ENCODE measurements at places on chromosomes 3 and 15.
A peak's percentile ranks its signal among the peaks of the same experiment; 100 is the strongest.

- peak; percentile 5 for DNase-seq
These were observed 900.5 kb downstream of the EPHA3 start for GRCh38 chr3:90007778-90008499.

- DNase-seq: no peak
These were observed 4.0 kb downstream of the VILL start for GRCh38 chr3:37994639-37994972.

GRCh38 chr3:63927422-63928280 lies 15.5 kb upstream of the SCAANT1 start:
- DNase-seq: no peak

DNA sequence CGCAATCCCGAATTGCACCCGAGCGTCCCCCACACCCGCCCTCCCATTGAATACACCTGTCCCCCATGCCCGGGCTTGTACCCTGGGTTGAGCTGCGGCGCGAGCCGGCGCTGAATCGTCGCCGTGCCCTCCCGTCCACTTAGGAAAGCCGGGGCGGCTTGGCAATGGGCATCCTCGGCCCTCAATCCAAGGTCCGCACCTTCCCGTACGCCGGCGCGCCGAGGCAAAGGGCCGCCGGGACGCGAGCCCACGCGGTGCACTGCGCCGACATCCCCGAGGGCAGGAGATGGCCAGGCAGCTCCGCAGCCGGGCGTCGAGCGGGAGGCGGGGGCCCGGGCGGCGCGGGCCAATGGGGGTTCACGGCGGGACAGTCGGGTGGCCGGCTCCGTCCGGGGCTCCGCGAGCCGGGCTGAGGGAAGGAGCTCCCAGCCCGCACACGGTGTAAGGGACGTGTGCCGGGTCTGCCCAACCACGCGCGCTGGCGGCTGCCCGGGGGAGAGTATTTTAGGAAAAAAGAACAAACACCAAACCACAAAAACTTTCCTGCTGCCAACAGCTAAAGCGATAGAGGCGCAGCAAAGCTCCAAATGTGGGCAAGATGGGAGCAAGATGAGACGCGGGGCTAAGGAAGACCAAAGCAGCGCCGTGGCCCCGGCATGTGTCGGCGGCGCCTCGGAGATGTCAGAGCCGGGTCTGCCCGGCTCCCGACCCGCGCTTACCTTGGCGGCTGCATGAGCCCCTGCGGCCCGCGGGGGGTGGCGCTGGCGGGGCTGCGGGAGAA lies 621 bp downstream of the RGMA start:
- DNase-seq: no peak

DNA sequence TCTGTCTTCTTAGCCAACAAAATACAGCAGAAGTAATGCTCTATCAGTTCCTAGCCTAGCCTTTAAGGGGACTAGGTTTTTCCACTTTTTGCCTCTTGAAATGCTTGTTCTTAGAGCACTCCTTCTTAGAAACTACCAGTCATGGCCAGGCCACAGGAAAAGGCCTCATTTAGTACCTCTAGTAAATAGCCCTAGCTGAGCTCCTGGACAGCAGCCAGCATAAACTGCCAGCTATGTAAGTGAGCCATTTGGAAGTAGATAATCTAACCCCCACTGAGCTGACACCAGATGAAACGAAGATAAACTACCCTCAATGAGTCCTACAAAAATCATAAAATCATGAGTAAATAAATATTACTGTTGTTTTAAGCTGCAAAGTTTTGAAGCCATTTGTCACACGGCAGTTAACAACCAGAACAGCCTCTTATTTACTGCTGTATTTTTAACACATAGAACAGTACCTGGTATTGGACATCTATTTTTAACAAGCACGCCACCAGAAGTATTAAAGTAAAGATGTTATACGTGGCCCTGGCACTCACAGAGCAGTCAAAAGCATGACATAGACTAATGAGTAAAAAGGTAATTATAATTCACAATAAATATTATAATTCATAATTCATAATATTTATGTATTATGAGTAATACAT lies 12.0 kb downstream of the TBC1D5 start:
- DNase-seq: peak; percentile 48

DNA sequence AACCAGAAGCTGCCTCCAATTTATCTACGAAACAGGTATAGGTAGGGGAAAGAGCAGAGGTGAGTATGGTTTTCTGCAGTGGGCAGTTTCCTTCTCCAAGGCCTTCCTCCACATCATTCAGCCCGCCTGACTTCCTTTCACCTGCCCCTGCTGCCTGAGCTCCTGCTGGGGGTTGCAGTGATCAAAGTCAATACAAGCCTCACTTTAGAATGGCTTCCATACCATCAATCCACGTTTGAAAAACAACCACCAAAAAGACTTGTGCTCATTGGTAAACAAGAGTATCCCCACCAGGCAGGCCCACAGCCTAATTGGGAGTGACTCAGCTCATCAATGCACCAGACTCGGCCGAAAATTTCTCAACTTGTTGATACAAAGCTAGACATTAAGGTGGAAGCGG lies 159.9 kb downstream of the MAGI1 start:
- DNase-seq: no peak

DNA sequence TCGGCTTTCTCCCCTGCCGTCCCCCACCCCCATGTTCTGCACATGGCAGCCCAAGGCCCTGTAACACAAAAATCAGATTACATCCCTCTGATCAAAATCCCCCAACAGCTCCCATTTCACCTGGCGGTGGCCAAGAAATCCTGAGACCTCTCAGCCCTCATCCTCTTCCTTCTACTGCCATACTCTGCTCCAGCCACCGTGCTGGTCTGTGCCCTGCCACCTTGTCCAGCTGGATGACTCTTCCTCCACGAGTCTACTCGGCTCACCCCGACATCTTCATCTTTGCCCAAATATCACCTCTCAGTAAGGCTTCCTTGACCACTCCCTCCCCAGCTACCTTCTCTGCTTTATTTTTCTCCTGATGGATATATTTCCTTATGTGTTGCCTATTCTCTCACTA lies 3.1 kb downstream of the CCDC51 start:
- no peak for DNase-seq

GRCh38 chr3:63911873-63912767 lies at the start of gene SCAANT1:
SCAANT1 (minus strand) TSS chr3:63912383.
- peak; percentile 90 for DNase-seq

- peak; percentile 16 for DNase-seq
These were observed 52.0 kb downstream of the LPP start for GRCh38 chr3:188205992-188206416.

DNA sequence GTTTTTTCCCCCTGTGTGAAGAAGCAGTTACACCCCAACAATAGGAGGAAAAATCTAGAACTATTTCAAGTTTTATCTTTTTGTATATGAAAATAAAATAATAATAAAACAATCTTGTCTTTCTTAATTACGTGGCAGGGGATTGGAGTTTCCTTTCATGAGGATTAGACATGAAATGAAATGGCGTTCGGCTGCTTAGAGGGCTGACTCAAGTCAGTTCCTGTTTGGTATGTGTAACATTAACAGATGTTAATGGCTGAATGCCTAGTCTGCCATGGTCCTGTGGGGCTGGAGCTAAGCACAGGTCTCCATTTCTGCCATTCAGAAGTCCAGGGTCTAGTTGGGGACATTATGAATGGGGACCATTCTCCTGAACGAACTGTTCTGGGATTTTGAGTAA lies 3.1 kb upstream of the EXOG start:
- DNase-seq: no peak

GRCh38 chr3:95177096-95177495 lies 1114.2 kb downstream of the NSUN3 start:
- DNase-seq: no peak

DNA sequence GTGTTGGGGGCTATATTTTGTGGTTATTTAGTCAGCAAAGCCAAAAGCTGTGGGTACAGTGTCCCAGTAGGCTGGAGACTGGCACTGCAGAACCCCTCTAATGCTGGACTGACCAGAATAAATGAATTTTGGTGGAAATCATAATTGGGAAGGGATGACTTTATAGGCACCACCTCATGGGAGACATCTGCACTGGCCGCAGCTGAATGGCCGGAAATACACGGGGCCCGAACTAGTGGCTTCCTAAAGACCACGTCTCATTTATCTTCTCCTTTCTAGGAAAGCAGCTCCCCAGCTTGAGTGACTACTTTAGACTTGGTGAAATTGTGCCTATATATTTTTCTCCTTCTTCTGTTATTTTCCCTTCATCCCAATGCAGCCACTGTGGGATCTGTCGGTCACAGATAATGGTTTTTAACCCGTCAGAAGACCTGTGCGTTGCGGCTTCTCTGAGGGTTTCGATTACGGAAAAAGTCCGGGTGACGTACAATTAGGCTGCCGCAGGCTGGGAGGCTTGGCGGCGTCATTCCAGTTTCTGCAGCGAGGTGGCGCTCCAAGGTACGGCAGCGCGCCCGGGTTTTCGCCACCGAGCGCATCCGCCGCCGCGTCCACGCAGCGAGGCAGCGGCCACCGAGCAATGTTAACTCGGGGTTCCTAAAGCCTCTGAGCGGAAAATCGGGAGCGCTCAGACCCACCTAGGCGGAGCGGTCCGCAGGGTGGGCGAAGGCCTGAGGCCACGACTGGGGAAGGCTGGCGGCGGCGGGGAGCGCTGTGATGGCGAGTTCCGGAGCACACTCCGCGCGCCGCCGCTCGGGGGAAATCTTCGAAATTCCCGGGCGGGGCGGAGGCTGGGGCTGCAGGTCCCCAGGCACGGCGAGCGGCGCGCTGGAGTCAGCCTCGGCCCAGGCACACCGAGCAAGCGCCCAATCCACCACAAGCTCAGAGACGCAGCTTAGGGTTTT lies 26.3 kb downstream of the NR2F2 start:
- DNase-seq: peak; percentile 93

GRCh38 chr3:41299036-41299435 lies 99.7 kb downstream of the CTNNB1 start:
- DNase-seq: no peak

- no peak for DNase-seq
These were observed 393.1 kb upstream of the CDIN1 start for GRCh38 chr15:36186376-36186775.

- DNase-seq: no peak
These were observed 288.9 kb downstream of the ZBBX start for GRCh38 chr3:167091226-167091625.

DNA sequence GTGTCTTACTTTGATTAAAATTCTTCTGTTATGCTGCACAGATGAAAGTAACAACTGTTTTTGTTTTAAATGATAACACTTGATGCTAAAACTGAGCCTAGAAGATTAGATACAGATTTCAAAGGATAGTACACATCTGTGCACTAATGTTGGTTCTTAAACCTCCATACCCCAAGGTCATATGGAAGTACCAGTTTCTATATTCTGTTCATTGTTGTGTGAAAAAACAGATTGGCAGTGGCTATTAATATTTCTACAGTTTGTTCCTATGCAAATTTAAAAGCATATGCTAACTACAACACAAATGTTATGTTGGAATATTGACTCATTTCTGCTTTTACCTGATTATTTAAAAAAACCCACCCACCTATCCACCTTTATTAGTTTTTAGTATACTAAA lies 32.0 kb upstream of the GBE1 start:
- DNase-seq: no peak

DNA sequence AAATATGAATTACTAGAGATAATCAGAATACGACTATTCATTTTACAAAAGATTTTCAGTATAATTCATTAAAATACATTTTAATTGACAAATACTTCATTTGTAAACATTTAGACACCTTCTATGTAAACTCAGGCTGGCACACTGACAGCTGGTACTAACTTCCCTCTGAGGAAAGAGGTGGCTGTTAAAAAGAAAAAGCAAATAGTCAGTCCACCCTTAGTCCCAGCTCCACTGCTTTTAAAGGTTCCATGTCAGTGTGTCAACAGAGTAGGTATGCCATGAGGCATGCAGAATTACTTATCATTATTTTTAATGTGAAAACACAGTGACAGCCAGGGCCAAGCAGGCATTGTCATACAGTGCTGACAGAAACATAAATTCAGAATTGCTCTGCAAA lies 16.1 kb downstream of the TM6SF1 start:
- no peak for DNase-seq

DNA sequence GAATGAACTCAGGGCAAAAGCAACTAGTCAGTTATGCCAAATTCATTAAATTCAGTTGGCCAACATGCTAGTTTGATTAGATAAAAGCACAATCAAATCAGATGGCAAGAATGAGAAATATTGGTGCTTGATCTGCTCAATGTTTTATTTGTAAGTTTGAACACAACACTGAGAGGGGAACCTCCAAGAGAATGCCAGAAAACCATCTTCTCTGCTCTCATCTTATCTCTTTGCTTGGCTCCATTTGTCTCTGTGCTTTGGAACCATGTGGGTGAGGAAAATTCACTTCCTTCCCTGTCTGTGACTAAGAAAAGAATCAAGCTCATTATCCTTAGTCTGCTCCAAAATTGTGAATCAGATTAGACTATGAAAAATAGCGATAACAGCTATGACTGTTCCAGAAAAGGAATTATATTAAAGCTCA lies 43.6 kb upstream of the DCBLD2 start:
- DNase-seq: no peak

DNA sequence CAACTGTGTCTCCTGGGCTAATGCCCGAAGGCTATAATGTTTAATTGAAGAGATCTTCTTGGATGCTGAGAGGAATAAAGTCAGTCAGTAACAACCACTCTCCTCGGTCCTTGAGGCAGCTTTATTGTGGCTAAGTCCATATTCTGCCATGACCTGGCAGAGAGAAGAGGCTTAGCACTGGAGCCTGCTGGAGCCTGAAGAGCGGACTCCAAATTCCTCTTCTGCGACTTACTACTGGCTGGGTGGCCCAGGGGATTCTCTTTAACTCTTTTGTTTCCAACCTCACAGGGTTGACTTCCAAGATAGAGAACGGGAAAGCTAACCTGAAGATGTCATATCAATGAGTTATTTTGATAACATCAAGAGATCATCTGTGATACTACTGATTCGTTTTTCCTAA lies 71.1 kb downstream of the MYO1E start:
- DNase-seq: no peak

- no peak for DNase-seq
These were observed 3.8 kb upstream of the MANF start for GRCh38 chr3:51381333-51381705.

- DNase-seq: no peak
These were observed 15.7 kb upstream of the ESYT3 start for GRCh38 chr3:138418601-138419206.

GRCh38 chr3:41265823-41266273 lies 66.5 kb downstream of the CTNNB1 start:
- no peak for DNase-seq

DNA sequence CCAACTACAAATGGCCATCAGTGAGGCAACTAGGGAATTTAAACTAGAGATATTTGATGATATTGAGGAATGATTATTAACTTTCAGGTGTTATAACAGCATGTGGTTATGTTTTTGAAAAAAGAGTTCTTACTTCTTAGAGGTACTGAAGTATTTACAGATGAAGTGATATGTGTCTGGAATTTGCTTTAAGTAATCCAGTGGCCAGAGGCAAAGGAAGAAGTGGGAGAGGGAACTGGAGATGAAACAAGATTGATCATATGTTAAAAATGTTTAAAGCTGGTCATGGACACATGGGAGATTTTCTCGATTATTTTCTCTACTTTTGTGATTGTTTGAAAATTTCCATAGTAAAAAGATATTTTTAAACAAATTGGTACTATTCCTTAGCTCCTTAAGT lies 53.3 kb upstream of the SLCO2A1 start:
- no peak for DNase-seq

DNA sequence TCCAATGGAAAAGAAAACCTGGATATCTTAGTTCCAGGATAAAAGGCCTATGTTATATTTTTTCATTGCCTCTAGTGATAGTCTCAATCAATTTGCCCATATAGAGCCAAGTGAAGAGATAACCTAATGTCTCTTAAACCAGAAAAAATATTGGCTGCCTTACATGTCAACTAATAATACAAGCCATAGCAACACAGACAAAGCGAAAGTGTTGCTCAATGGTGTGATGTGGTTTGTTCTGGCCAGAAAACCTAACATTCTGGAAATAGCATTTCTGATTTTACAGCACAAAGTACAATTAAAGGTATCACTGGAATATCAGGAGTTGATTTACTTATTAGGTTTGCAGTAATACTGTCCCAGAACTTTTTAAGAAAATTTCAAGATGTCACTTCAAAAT lies 101.5 kb downstream of the ATP8B4 start:
- no peak for DNase-seq

Measured in NB4 (cell line).